ENCODE measurements at places on chromosomes 5 and 9.

DNA sequence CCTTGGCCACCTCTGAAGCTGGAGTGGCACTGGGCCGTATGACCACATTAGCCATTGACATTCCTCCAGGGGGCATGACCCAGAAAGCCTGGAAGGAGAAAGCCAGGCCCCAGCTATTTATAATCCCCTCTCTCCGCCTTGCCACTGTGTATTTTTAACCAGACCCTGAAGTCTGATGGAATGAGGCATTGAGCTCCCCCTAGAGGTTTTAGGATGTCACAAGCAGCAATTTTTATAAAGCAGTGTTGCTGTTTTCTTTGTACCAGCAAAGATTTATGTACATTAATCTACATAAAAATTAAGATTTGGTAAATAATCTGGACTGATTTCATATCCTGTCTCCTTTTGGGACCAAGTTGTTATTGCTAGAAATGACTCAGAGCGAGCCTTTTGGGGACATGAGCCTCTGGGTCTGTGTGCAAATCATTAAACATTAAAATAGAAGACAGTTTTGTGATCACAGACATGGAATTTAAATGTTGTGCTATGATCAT, 127.1 kb downstream of the TRIO start:
- no peak for DNase-seq

DNA sequence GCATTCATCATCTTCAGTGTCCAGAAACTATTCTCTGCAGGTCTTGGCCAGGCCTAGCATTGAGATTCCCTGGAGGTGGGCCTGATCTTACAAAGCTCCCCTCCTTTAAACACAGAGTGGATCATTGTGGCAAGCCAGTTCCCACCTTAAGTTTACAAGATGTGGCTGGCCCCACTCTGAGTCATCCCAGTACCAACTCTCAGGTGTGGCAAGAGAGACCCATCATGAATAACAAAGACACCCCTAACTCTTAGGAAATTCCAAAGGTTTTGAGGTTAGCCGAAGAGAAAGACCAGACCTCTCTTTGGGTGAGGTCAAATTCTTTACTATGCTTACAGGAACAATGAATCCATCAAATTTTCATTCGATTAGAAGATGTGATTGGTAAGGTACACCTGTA, 78.2 kb downstream of the RFK start:
- no peak for DNase-seq

DNA sequence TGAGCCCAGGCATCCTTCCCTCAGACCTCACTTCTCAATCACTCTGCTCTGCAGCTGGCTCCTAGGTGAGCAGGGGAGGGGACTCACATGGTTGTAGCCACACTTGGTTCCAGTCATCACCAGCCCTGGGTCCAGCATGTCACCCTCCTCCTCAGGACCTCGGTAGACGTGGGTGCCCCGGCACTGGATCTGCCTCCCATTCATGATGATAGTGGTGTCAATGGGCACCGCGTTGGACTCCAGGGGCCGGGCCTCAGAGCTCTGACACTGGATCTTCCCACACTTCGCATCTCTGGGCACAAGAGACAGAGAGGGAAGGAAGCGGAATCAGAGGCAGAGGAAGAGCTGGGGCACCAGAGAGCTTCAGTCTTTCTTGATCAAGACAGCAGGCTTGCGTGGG, 32.9 kb downstream of the NIPAL4 start:
- DNase-seq = no peak

GRCh38 chr9:94979904-94980507, 253.5 kb downstream of the AOPEP start:
- no peak for DNase-seq

DNA sequence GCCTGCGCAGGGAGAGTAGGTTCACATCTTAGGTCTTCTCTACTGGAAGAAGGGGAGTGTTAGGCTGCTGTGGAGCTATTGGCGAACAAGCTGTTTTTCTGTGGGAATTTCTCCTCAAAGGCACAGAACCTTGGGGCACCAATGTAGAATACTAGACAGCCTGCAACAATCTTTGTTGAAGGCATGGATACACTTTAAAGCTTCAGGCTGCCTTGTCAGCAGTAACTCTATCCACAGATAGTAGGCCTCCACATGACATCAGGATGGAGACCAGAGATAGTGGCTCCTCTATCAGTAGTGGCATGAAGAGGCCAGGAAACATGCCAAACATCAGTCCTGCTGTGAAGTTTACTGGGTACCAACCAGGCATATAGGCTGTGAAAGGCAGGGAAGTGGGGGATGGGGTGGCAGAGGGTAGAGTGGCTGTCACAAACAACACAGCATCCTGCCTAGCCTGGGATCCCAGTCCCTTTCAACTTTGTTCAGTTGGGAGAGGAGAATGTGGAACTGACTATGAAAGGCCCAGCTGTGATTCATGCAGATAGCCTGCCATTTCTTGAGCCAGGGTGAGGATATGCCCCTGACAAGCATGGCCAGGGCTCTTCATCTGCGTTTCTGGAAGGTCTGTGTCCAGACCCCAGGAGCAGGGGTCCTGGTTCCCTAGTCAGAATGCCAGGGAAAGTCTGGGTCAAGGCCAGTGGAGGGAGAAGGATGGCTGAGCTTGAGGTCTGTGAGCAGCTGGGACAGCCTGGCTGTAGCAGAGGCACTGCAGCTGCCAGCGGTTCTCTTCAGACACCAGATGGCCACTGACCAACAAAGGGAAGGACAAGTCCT, 1.0 kb upstream of the HK3 start:
- DNase-seq = no peak

- no peak for DNase-seq
These were observed 13.7 kb downstream of the SYK start for GRCh38 chr9:90815183-90815943.

GRCh38 chr9:129682381-129682780, 16.9 kb downstream of the PRRX2 start:
- DNase-seq = no peak

GRCh38 chr5:154780128-154780527, 25.0 kb downstream of the LARP1 start:
- DNase-seq = no peak

Measured in stimulated activated CD8-positive, alpha-beta memory T cell treated with anti-CD3 and anti-CD28 coated beads, Interleukin-7, amount 100 ng/mL, for 4 hours (primary cell).